OCI-M1 (cell line): ENCODE measurements at places on chromosomes 2 and 18.

GRCh38 chr2:95057535-95058370 lies 32.2 kb downstream of the MAL start:
- no peak for DNase-seq

DNA sequence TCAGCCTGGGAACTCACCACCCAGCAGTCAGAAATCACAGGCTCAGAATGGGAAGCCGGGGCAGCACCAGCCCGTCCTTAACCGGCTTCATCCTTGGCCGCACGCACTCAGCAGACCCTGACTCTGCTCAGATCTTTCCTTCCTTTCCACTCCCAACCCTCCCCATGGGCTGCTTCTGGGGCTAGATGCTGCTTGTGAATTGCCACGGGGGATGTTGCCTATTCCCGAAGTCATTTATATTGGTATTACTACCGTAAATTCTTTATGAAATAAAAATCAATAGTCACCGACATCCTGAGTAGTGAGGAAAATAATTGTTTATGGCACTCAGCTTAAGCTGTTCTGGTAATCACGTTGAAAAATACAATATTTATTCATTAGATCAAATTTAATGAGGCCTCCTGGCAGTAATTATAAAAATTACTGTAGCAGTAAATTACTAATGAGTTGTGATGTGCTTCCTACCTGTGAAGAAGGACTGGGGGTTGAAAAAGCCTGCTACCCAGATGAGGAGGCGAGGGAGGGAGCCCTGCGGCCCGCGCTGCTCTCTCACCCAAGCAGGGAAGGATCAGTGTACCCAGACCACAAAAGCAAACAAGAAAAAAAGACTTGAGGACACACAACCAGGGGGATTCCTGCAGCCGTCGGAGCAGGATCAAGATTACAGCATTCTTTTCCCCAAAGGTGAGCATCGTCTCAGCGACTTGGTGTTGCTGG lies 31.5 kb downstream of the CDCA7 start:
- DNase-seq, result no peak

GRCh38 chr2:10382354-10383061 lies 65.6 kb downstream of the ODC1 start:
- DNase-seq, result peak; percentile 16

DNA sequence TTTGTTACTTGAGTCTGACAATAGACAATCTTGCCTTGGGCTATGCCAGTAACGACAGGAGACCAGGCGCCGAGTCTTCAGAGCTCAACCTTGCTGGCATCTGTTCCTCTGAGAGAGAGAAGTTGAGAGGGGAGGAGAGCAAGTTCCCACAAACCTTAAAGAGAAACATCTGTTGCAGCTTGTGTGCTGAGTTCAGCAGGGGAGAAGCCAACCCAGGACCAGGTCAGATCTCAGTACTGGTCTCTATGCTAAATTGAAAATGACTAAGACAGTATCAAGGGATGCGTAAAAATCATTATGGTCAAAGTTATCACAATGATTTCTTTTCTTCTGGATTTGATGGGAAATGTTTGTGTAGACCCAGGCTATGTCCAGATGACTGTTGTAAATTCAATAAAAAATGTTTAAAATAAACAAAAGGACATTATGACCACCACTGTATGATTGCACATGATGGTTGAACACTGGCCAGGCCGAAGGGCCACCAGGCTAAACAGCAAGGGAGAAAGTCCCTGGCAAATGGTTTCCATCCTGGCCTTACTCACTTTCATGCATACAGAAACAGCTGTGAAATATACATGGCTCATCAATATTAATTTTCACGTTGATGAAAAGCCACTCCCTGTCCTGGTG lies 100.3 kb upstream of the PMAIP1 start:
- DNase-seq, result no peak

DNA sequence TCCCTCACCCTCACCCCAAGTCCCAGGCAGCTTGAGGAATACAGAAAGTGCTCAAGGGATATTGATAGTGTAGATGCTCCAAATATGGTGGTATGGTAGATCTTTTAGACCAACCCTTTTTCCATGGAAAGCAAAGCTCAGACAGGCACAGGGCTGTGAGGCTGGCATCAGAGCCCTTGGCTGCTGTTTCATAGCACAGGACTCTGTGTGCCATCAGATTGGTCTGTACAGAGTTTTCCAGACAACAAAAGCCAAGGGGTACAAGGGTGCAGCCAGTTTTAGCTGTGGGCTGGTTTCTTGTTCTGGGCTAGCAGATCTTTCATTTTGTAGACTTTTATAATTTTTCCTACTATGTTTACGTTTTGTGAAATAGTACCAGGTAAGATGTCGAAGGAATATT lies 296.9 kb upstream of the TNP1 start:
- no peak for DNase-seq

DNA sequence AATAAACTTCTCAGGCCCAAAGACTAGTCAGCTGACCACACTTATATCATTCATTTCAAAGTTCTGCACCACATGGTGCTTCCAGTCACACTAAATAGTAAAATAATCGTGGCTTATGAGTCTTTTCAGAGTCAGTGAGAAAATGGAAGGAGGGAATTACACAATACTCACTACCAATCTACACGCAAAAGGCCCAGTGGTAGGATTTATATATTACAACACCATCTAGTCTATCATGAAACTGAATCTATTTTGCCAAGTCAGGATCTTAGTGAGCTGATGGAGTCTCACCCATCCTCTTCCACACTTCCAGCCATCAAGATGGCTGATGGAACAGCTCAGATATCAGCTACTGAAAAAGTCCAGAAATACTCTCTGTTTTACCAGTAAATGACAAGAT lies 21.9 kb downstream of the INO80D start:
- DNase-seq, result peak; percentile 26

- DNase-seq, result no peak
Observed at GRCh38 chr18:79775441-79776221, 22.1 kb upstream of the KCNG2 start.
